Stimulated activated CD4-positive, alpha-beta T cell treated with anti-CD3 and anti-CD28 coated beads, Interleukin-1b, Interleukin-23, amount 100 ng/mL, for 1 hour (primary cell): ENCODE measurements at places on chromosomes 11 and 22.

GRCh38 chr22:43826142-43827002 lies 14.3 kb upstream of the EFCAB6 start:
- DNase-seq, result no peak

GRCh38 chr11:34650528-34650927 lies 29.6 kb downstream of the EHF start:
- DNase-seq, result peak; percentile 44

DNA sequence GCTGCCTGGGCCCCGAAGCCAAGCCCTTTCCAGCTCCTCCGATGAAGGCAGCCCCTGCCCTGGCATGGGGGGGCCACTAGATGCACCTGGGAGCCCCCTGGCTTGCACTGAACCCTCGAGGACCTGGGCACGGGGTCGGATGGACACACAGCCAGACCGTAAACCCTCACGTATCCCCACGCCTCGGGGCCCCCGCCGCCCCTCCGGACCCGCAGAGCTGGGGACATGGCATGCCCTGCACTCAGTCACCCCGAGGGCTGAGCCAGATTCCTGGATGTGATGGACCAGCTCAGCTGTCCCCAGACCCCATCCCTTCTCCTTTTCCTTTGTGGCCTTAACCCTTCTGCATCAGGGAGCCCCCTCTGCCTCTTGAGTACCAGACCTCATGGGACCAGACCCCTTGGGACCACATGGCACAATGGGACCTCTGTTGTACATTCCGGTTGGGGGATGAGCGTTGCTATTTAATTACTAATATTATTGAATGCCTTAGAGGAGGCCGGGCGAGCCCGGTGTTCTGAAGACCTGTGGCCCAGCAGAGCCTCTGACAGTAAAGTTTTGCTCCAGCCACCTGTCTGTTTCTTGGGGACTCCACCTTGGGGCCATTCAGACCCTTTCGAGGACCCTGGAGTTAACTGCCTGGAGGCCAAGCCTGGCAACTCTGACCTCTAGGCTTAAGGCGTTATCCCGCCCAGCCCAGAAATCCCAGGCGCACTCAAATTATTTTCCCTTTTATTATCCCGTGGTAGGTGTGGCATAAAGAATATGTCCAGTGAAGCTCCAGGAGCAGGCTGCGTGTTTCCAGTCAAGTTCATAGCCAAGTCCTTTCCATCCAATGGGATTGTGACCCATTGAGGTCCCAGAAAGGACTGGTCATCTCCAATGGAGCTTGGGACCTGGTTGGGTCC lies 3.0 kb downstream of the RASL10A start:
- DNase-seq, result no peak

DNA sequence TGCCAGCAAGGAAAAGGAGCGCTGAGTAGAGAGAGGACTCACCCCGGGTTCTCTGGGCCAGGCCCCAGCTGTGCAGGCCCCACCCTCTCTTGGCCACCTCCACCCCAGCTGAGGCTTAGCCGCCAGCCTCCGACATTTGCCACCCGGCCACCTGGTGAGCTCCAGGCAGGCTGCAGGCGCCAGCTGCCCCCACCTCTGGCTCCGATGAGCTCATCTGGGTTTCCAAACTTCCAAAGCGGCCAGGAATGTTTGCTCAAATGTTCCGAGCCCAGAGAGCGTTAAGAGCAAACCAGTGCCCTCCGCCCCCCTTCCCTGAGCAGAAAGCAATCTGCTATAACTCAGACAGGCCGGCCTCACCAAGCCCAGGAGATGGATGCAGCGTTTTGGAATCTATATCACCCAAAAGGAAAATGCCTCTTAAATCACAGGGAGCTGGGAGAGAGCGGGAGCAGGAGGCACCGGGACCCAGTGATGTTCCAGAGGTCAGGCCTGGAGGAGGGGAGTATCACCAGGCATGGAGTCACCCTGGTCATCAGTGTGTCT lies 9.1 kb upstream of the MN1 start:
- no peak for DNase-seq

DNA sequence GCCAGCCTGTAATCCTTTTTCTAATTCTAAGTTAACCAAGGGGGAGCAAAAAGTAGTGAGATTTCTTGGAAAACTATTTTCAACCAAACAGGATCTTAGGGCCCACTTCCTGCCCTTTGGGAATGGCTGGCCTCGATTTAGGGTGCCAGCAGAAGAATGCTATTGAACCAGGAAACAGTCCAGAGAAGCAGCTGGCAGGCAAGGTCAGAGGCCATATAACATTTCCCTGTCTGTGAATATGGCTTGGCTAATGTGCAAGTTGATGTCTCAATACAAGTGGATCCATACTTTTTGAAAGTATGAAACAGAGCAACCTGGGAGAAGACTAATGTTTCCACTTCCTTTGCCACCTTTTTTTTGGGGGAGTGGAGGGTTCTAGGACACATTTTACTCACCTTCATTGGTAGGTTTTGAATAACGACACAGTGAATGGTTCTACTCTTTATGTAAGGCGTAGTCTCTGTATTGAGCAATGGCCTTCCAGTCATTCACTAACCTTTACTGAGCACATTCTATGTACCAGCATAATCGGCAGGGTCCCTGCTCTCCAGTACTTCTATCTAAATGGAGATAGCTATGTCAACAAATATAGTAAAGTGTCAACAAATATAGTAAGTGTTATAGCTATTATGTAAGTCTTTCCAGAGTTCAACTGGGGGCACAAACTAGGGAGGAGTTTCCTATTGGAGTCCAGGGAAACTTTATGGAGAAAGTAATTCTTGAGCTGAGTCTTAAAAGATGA lies 34.2 kb upstream of the RRM1 start:
- DNase-seq, result no peak

- no peak for DNase-seq
Measured at GRCh38 chr11:113839842-113840241, 35.5 kb downstream of the USP28 start.

- no peak for DNase-seq
Measured at GRCh38 chr22:24699876-24700275, 74.6 kb downstream of the PIWIL3 start.

- DNase-seq, result no peak
Measured at GRCh38 chr11:77322506-77322905, 21.0 kb upstream of the GDPD4 start.

DNA sequence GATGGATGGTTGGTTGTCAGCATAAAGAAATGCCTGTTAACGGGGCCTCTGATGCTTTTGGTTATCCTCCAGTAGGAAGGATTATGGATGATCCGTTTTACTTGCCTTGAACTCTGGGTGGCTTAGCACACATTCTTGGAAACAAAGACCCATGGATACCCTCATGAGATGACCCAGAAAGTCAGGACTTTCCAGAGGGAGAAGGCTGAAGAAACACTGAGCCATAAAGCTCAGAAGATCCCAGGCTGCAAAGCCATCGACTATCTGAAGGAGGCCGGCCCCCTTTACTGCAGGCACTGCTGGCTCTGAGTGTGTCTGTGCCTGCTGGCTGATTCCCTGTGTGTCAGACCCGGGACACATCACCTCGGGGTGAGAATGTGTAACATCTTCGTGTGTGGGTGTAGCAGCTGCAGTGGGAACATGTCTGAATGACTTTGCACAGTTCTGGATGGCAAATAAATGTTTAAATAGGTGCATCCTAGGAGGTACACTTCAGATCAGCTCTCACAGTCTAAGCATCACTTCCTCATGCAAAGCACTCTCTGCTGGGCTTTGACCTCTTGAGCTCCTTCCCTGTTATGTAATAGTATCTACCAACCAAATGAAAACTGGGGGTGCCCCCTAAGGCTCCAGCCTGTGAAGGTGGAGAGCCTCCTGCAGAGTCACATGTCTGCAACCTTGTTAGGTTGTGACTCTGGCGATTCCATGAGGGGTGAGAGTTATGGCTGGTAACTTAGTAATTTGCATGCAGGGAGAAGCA lies 1084.9 kb downstream of the TBC1D22A start:
- no peak for DNase-seq

GRCh38 chr22:43080616-43081015 lies 8.6 kb downstream of the TTLL1 start:
- DNase-seq, result no peak

DNA sequence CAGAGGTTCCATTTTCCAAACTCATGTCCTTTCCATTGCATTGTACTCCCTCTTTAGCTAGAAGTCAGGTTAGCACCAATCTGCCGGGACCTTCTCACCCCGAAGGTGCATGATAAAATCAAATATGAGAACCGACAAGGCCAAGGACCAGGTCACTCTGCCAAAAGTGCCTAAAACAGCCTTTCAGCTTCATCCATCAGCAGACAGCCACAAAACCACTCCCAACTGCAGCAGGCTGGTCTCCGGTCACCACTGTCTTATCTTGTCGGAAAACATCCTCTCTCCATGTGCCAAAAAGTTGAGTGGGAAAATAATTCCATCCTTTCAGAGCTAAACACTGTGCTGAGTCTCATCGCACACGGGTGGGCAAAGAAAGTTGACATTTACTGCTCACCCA lies 1.4 kb downstream of the PI4KA start:
- DNase-seq, result no peak

DNA sequence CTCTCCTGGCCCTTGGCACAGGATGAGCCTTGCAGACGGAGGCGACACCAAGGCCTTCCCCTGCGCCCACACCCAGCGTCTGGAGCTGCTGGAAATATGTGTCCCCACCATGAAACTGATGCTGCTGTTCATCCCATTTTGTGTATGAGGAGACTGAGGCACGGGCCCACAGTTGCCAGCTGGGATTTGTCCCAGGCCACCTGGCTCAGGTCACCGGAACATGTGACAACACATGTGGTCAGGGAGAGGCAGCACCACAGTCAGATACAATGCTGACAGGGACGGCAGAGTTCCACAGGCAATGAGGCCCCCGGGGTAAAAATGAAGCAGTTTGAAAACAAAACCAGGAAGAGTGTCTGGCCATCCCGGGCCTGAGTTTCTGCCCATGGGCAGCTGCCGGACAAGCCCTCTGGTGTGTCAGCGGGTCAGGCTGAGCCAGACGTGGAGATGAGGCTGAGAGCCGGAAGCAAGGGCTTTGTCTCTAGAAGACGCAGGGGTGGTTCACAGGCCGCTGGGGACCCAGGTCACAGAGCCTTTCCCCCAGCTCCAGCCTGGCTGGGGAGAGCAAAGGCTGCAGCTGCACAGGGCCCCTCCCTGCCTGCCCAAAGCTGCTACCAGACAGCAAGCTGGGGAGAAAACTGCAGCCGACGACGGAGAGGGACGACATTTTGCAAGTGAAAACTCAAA lies 80.7 kb downstream of the CDKN1C start:
- DNase-seq, result no peak

- no peak for DNase-seq
Measured at GRCh38 chr22:27883656-27884350, 35.3 kb downstream of the PITPNB start.
